ENCODE measurements at places on chromosomes 12 and 14.

DNA sequence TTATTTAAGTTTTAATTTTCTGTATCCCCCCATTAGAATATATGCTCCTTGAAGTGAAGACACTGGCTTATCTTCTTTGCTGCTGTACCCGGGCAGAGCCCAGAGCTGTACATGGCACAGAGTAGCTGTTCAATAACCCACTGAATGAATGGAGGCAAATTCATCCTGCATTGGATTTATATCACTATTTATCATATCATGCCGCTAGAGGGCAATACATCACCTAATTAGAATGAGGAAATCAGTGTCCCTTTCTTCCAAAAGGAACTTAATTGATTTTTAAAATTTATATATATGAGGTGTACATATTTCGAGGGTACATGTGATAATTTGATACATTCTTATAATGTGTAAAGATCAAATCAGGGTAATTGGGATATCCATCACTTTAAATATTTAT lies 89.2 kb upstream of the TMEM260 start:
- DNase-seq = peak; percentile 26

GRCh38 chr12:124637163-124637562 lies 69.8 kb upstream of the NCOR2 start:
- no peak for DNase-seq

GRCh38 chr12:55717011-55718007 lies 1.5 kb downstream of the BLOC1S1 start:
- no peak for DNase-seq

DNA sequence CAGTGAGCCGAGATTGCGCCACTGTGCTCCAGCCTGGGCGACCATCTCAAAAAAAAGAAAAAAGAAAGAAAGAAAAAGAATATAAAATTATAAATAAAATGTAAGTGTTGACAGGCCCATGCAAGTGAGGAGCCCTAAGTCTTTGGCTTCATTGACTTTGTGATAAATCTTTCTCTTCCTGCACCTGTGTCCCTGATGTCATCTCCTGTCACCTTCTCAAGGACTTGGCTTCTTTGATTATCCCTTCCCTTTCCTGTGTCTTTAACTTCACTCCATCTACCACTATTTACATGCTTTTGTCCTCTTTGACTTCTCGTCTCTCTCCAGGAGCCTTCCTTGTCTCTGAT lies 33.6 kb upstream of the WNK1 start:
- DNase-seq = no peak

GRCh38 chr12:38588624-38589305 lies 272.2 kb downstream of the ALG10B start:
- DNase-seq = no peak

GRCh38 chr12:40192704-40193255 lies 32.0 kb upstream of the LRRK2 start:
- no peak for DNase-seq

Data from DMS79 (cell line).